ENCODE measurements at places on chromosomes 2 and 18.

DNA sequence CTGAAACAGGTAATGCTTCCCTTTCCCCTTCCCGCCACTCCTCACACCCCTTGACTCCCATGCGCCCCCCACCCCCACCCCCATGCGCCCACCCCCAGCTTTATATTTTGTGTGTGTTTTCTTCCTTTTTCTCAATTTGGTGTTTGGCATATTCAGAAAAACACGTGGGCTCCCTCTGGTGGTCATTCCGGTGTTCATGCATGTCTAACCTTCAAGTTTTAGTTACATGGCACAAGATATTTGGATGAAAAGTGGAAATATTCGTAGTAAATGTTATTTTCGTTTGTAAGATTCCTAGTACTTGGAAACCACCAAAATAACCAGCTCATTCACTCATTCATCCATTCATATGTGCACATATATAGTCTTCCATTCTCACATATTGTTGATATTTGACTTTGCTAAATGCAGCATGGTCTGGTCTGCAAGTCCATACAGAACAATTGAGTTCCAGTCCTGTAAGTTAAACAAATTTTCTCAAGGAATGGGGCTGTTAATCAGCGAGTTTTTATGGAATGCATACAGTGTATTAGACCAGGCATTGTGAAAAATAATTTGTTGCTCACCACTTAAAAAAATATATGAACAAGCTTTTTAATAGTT, 143.6 kb upstream of the MAP3K20 start:
- no peak for DNase-seq

DNA sequence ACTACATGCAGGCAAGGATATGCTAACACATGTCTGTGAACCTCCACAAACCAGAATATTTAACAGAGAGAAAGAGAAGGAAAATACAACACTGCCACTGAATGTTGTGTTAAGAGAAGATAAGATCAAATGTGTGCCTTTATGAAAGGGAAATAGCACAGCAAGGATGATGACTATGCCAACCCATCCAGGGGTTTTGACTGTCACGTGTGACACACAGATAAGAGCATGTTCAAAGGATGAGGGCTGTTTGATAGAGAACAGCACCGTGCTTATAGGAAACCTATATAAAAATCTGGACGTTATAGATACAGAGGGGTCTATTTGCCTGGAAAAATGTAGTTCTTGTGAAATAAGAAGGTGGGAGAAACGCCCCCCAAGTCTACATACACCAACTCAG, 911.8 kb downstream of the CPS1 start:
- DNase-seq = no peak

- no peak for DNase-seq
Observed at GRCh38 chr2:71612581-71613402, 159.4 kb downstream of the DYSF start.

DNA sequence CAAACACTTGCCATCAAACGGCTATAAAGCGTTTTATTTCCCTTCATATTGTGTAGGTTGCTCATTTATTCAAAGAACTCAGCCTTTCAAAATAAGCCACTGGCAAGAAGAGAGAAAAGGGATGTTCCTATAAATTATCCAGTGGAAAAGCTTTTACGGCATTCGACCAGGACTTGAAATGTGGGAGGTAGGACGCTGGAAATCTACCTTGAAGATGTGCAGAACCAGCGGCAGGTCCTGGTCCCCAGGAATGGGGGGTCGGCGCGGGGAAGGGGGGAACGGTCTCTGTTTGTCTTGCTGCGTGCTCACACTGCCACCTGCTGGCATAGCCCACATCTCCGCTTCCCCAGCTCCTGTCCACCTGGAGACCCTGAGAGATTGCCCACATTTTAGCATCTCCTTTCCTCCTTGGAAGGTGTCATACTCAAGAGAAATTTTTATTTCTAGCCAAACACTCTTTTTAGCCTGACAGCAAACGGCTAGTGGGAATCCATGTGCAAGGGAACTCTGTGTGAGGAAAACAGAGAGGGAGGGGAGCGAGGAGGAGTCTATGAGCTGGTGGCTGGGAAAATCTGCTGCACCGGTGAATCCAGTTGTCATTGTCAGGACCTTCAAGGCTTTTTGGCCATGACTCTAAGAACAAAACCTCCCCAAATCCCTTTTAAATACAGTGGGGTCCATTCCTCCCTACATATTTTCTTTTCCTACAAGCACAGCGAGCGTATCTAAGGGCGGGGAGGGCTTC, 349.0 kb upstream of the PKDCC start:
- peak; percentile 49 for DNase-seq

DNA sequence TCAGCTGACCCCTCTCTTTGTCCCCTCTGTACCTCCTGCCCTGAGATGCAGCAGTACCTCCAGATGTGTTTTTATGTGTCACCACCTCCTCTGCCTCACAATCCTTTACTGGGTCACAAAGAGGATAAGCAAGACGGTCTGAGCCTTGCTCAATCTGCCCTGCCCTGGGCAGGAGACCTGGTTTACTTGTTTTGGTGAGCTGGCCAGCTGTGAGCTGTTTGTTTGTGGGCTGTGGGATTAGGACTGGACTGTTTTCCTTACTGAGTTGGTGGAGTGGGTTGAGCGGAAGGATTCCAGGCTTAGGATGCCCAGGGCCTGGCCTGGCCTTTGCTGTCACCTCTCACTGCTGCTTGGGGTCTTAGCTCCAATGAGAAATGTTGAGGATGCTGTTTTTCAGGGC, 299.5 kb downstream of the SRBD1 start:
- DNase-seq = no peak

- DNase-seq = no peak
Observed at GRCh38 chr2:16043192-16043591, 102.8 kb downstream of the MYCN start.

DNA sequence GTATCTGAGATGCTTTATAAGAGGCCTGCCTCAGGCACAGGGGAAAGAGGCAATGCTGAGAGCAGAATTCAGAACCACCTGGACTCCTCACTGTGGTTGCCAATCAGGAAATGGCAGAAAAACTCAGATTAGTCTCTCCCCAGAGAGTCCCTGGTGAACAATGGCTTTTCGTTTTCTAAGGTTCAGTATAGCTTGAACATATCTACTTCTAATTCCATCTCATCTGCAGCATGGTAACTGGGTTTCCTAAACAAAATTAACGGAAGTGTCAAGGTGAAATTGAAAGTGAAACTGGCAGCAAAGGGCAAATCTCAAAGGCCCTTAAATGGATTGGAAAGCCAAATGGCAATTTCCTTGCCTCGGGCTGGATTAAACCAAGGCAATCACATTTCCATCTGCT, 480.2 kb upstream of the ACVR2A start:
- DNase-seq = no peak

GRCh38 chr2:168727904-168728470, 74.5 kb upstream of the NOSTRIN start:
- no peak for DNase-seq

GRCh38 chr2:20597860-20598183, 53.1 kb downstream of the HS1BP3 start:
- DNase-seq = no peak

- DNase-seq = no peak
Observed at GRCh38 chr2:172811027-172811426, 75.4 kb downstream of the RAPGEF4 start.

DNA sequence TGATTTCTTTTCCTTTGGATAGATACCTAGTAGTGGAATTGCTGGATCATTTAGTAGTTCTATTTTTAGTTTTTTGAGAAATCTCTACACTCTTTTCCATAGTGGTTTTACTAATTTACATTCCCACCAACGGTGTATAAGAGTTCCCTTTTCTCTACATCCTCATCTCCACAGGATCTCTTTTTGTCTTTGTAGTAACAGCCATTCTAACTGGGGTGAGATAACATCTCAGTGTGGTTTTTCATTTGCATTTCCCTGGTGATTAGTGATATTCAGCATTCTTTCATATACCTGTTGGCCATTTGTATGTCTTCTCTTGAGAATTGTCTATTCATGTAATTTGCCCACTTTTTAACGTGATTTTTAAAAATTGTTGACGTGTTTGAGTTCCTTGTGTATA, 13.8 kb downstream of the RFTN2 start:
- no peak for DNase-seq

GRCh38 chr2:75655861-75656260, 9.3 kb downstream of the MRPL19 start:
- DNase-seq = no peak

DNA sequence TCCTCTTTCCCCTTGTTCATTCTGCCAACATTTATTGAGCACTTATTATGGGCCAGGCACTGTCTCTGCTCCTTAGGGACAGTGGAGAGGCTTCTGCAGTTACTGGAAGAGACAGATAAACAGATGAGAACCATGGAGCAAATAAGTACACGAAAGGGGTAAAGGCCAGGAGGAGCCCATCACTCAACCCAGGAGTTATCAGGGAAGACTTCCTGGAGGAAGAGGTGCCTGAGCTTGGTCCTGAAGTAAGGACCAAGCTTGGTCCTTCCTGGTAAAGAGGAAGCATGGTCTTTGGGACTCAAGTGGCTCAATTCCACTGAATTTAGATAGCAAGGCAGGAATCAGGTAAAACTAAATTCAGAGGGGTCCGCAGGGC, 1.7 kb downstream of the ACTG2 start:
- no peak for DNase-seq

DNA sequence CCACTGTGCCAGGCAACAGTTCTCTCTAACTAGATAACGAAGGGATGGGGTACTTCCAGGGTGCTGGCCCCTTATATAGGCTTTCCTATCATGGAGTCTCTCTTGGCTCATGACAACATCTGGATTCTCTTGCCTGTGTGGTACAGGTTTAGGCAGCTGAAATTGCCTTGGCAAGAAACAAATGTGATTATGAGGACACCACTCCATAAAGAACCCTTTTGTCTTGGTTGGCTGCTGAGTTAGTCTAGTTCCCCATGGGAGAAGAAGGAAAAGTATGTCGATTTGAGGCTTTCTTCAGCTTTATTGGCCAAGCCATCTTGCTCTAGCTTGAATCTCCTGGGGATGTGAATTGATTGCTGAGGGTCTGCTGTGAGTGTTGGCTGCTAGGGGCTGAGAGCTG, 76.3 kb upstream of the ZCCHC2 start:
- DNase-seq = no peak

DNA sequence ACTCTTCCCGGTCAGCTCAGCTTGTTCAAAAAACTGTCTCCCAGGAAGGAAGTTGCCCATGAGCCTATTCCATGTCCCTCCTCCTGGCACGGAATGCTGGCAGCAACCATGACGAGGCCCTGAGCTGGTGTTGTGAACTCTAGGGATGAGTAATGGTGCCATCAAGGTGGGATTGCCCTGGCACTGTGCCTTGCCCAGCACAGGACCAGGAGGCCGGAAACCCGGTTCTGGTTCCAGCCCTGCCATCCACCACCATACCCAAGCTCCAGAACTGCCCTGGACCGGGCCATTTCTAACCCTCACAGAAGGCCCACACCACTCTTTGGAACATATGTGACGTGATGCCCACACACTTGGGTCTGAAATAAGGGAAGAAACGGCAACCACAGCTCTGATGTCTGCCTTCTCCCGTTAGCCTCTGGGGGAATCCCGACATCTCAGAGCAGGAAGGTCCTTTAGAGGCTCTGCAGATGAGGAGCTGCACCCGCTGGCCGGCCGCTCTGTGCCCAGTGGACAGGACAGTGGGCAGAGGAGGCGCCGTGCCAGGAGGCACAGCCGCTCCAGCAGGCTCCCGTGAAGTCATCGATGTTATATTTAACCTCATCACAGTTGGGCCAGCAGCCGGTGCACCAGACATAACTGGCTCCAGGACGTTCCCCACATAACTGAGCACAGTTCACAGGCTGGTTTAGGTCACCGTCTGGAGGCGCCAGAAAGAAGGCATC, 462.1 kb upstream of the ID2 start:
- DNase-seq = no peak

GRCh38 chr18:32801228-32801627, 28.4 kb upstream of the KLHL14 start:
- DNase-seq = peak; percentile 50

- no peak for DNase-seq
Observed at GRCh38 chr18:27277554-27277953, 92.4 kb upstream of the CHST9 start.

DNA sequence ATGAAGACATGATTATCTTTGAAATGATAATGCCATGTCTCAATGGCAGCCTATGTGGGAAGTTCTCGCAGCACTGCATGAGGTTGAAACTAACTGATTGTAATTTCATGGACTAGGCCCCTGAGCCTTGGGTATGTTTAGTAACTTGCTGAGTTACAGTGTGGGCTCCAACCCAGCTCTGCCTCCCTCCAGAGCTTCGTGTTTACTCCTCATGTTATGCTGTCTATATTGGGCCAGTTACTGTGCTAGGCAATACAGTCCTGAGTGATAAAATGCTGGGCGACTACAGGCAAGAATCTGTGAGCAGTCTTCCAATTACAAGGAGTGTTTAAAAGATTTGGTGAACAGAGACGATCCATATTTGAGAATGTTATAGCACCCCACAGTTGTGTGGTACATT, 530.1 kb upstream of the CDH2 start:
- no peak for DNase-seq

- DNase-seq = no peak
Observed at GRCh38 chr2:123723706-123724105, 301.4 kb upstream of the CNTNAP5 start.

DNA sequence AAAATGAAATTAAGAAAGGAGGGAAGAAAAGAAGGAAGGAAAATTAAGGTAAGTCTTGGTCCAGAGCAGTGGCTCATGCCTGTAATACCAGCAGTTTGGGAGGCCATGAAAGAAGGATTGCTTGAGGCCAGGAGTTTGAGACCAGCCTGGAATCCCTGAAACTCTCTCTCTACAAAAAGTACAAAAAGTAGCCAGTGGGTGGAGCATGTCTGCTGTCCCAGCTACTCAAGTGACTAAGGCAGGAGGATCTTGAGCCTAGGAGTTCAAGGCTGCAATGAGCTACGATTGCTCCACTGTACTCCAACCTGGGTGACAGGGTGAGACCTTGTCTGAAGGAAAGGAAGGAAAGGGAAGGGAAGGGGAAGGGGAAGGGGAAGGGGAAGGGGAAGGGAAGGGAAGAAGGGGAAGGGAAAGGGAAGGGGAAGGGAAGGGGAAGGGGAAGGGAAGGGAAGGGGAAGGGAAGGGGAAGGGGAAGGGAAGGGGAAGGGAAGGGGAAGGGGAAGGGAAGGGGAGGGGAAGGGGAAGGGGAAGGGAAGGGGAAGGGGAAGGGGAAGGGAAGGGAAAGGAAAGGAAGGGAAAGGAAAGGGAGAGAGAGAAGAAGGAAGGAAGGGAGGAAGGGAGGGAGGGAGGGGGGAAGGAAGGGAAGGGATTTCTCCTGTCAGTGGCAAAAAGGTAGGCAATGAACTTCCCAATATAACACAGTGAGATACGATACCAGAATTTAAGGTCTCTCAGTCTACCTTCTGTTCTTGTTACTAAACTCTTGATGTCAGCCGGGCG, 412.8 kb downstream of the CMPK2 start:
- no peak for DNase-seq

- no peak for DNase-seq
Observed at GRCh38 chr18:43389163-43389562, 111.9 kb upstream of the SYT4 start.

DNA sequence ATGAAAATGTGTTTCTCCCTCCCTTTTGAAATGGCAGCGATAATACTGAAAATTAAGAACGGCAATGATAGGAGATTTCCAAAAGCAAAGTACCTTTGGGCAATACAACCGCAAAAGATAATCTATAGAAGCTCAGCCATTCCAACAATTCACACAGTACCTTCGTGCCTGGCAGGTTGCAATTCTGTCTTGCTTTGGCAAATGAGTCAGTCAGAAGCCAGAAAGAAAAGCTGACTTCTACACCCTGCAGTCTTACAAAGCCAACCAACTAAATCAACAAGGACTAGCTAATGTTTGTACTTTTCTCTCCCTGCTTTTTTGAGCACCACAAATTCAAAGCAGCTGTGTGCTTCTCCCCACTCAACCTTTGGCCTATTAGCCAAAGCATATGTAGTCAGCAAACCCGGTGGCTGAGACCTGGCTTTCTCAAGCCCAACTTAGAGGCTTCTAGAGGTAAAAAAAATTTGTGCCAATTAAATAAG, 25.7 kb upstream of the ID2 start:
- no peak for DNase-seq

GRCh38 chr2:204010628-204011560, 74.3 kb downstream of the ICOS start:
- DNase-seq = no peak

Data from renal cortex interstitium (tissue), 15 donors.